ENCODE measurements at places on chromosomes 3 and 15.

- no peak for DNase-seq
Observed at GRCh38 chr15:32855942-32856341, 138.1 kb downstream of the GREM1 start.

DNA sequence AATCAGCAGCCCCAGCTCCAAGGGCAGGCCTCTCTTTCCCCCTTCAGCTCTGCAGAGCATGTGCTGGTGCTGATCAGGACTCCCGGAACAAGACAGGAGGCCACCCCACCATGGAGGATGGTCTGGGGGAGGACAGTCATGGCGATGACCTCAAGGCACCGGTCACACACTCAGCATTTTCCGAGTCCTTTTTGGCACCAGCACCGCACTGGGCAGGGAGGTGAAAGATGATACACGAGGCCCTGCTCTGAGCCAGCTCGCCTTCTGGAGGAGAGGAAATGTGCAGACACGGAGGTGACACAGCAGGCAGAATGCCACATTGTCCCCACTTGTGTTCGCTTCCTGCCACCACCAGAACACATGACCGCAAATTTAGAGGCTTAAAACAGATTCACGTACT is 61.8 kb upstream of the SEC61A1 start:
- DNase-seq: no peak

DNA sequence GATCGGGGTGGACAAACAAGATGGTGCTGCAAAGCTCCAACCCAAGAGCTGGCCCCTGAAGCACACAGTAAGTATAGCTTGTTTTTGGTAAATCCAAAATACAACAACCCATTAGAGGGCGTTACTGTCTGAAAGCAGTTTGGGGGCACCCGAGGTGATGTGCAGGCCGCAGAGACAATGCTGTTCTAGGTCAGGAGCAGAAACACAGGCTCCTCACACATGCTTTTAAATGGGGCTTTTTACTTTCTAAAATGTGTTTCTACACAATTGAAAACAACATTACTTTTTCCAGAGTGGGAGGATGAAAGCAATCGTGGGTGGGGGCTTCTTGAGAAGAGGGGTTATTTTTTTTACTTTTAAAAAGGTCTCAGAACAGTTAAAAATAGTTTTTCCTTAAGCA is 1029.3 kb upstream of the CFAP20DC start:
- no peak for DNase-seq

GRCh38 chr3:50132421-50133282 is 22.5 kb upstream of the SEMA3F start:
- no peak for DNase-seq

- no peak for DNase-seq
Observed at GRCh38 chr3:126852511-126852910, 130.4 kb upstream of the PLXNA1 start.

- peak; percentile 19 for DNase-seq
Observed at GRCh38 chr3:132255041-132255745, 62.0 kb upstream of the ACP3 start.

- no peak for DNase-seq
Observed at GRCh38 chr3:185137821-185138220, 15.0 kb downstream of the C3orf70 start.

DNA sequence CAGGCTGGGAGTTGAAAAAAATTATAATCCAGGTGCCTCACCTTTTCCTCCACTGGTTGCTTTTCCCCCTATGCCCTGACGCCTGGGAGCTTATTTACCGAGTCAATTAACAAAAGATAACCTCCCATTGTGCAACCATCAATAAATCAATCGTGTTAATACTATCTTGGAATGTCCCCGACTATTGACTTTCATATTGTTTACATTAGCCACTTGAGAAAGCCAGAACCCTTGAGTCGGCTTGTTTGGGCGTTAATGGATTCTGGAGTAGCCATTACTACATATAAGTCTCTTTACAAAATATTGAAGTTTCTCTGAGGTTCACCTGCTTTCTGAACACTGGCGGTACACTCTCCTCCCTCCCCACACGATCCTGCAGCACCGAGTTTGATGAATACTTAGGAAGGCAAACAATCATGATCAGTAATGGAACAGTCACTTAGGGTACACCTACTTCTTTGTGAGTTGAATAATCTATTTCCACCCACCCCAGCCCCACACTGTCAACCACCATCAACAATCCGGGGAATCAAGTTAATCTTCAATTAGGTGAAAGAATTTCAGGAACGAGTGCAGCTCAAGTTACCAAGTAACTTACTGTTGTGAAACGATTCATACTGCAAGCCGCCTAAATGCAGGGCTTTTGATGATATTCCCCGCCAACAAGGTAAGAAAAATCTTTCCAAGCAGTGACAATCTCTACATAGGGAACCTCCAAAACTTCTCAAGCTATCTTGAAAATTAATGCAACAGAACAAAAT is 159.3 kb upstream of the NR2F2 start:
- no peak for DNase-seq

- no peak for DNase-seq
Observed at GRCh38 chr15:38401701-38402100, 52.2 kb upstream of the FAM98B start.

DNA sequence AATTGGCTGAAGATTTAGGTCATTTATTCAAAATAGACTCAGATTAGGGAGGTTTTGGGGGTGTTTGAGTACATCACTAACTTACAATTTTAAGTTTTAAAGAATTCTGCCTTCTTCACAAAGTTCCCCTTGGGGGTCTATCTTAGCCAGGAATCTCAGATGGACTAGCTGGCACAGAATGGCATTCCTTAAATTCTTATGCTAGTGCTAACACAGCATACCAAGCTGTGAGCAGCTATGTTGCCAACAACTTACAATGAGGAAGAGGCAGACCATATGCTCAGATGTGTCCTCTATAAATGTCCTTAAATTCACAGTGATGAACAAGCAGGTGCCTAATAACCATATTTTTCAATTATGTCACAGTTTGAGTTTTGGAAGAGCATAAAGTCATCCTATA is 60.9 kb upstream of the NPHP3 start:
- no peak for DNase-seq

DNA sequence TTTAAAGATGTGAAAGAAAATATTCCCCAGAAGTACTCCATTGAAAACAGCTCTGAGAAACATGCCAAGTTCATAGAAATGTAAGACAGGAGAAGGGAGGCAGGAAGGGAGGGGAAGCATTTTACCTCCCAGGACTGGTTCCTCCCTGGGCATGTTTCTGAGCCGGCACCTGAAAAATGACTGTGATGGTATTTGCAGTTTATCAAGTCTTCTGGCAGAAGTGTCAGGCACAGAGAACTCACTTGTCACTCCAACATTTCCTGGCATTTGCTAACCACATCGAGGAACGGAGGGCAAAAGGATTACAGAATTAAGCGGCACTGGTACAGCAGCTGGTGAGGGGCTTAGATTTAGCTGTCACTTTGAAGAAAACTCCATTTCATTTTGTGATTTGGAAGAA is 1054.0 kb downstream of the TUSC7 start:
- no peak for DNase-seq

DNA sequence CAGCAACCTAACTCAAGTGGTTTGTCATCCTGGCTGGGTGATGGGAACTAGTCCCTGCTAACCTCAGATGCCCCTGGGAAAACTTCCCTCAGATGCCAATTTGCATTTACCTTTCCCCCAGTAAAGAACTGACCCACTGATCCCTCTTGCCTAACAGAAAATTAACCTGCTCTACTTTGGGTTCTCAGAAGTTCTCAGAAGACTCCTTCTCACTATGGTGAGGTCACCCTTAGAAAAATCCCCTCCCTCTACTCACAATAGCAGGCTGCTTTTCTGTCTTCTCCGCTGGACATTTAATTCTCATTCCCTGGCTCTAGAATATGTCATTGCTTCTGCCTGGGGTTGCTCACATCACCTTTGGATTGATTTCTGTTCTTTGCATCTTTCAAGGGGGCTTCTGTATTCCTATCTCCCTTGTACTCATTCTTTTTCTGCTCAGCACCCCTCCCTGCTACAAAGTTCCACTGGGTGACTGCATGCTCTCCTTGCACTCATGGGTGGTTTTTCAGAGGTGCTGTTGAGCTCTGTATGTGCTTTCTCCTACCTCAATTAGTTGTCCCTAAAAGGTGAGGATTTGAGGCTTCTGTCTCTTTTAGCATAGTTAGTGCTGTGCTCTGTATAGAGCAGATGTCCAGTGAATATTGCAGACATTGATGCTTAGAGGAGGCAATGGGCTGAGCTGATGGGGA is 869 bp downstream of the PLA1A start:
- DNase-seq: peak; percentile 47

DNA sequence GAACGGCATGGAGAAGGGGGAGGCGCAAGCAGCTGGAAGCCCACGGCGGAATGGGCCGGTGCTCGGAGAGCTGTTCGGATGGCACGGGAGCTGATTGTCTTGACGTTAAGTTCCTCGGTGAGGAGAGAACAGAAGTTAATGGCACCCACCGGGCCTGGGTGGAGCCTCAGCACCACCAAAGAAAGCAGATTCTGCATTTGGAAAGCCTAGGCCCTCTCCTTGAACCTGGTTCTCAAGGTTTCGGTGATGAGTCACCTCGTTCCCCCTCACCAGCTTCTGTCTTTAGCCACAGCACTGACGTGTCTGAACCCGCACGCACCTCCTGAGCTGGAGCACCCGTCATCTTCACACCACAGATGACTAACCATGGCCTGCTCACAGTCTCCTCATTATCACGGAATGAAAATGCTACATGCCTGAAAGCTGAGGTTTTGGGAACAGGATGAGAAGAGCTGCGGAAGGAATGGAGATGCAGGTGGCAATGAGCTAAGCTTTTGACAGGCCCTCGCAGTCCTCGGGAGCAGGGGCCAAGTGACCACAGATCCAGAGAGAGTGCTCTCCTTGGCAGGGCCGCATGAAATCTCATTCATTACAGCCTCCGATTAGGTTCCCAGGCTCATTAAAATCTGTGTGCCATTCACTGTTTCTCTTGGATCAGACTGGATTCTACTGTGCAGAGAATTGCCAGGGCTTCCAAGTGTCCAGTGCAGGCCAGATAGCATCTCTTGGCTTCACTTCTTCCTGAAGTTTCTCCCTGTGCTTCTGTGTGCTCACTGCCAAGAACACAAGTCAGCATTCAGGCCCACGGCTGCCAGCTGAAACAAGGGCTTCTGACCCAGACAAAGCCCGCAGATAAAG is 96.3 kb upstream of the DLG1 start:
- DNase-seq: no peak

- DNase-seq: no peak
Observed at GRCh38 chr3:85303156-85303555, 344.4 kb downstream of the CADM2 start.

DNA sequence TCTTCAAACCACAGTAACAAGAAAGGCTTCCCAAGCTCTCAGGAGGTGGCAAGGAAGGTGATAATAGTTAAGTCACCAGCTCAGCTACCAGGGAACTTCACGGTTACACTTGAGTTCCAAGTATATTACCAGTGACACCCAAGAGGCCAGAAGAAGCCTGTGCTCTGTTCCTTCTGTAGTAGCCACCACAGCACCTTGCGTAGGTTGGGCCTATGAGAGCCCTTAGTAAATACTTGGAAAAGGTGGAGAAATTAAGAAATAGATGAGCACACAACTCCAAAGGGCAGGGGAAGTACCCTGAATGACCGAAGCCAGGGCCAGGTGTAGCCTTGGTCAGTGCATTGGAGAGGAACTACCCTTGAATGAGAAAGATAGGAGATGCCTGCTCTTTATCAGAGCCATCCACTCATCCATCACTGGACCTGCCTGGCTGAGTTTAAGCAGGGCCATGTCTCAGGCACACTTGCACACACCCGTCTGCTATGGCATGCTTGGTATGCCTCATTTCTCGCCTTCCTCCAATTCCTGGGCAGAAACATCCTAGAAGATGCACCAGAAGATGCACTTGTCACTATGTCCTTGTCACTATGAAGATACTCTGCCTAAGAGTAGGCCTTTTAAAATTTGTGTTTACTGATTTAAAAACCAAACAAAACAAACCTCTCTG is 32.6 kb upstream of the NDUFB4 start:
- DNase-seq: no peak

GRCh38 chr3:135176881-135177280 is 381.8 kb downstream of the EPHB1 start:
- DNase-seq: no peak

DNA sequence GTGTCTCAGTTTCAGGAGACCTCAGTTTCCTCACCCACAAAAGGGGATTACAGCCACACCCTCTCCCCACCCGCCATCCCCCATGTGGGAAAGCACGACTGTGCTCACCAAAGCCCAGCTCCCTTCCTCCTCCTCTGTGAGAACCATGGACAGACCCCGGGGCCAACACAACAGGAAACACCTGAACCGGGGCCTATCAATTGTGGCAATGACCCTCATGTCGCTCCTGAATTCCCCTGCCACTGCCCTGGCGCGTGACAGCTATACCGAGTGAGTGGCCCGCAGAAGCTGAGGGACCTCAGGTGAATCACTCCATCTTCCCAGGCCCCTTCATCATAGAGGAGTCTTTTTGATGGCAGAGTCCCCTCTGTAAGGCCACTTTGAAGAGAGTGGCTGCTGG is 28.6 kb downstream of the PLEKHO2 start:
- DNase-seq: no peak

GRCh38 chr15:96222981-96223380 is 107.5 kb upstream of the NR2F2 start:
- no peak for DNase-seq

GRCh38 chr15:61749169-61749568 is 311.1 kb downstream of the VPS13C start:
- no peak for DNase-seq

DNA sequence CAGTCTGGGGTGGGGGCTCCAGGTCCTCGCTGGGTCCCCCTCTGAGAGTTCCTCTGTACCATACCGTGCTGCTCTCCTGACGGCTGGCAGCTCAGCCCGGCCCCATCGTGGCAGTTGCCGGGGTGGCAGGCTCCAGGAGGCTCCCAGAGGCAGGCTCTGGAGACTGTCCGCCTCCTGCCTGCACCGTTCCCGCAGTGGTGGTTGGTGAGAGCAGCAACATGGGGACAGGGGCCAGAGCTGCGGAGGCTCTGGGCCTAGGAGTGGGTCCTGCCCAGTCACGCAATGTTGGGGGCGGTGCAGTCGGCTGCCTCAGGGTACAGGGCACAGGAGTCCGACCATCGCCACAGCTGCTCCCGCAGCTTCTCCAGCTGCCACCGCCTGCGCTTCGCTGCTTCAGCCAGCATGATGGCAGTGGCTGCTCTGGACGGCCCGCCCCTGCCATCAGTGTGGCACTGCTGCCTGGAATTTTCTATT is 492.7 kb downstream of the AGBL1 start:
- DNase-seq: no peak

- no peak for DNase-seq
Observed at GRCh38 chr3:98797905-98798304, 34.8 kb downstream of the ST3GAL6 start.

GRCh38 chr3:36212251-36212650 is 168.1 kb upstream of the STAC start:
- no peak for DNase-seq

- DNase-seq: peak; percentile 6
Observed at GRCh38 chr3:124467980-124468902, 262.0 kb upstream of the UMPS start.

DNA sequence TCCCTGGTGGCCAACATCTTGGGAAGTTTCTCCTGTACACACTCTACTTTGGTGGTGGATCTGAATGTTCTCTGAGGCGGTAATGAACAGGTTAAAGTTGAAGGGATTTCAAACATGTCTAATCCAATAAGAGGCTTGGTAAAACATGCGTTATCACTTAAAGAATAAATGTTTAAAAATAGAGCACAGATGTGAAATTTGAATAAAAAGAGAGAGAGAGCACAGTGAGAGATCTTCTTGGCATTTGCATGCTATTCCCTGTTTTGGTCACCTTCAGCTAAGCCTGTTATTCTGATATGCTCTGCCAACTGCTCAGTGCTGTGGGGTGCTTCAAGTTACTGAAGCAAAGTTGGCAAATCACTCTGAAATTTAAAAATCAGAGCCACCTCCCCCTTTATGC is 237.7 kb upstream of the WNT5A start:
- DNase-seq: no peak

All from inflammatory macrophage treated with lipopolysaccharide for 1 hour (primary cell).